ENCODE measurements at places on chromosomes 1 and 21.

GRCh38 chr1:211613108-211613947 is 34.4 kb upstream of the SLC30A1 start:
- DNase-seq: no peak

GRCh38 chr1:29524285-29525065 is 288.2 kb downstream of the PTPRU start:
- no peak for DNase-seq

GRCh38 chr1:65258106-65258505 is 51.2 kb upstream of the DNAJC6 start:
- DNase-seq: no peak

GRCh38 chr1:117562581-117563491 is 43.0 kb upstream of the TENT5C start:
- no peak for DNase-seq

DNA sequence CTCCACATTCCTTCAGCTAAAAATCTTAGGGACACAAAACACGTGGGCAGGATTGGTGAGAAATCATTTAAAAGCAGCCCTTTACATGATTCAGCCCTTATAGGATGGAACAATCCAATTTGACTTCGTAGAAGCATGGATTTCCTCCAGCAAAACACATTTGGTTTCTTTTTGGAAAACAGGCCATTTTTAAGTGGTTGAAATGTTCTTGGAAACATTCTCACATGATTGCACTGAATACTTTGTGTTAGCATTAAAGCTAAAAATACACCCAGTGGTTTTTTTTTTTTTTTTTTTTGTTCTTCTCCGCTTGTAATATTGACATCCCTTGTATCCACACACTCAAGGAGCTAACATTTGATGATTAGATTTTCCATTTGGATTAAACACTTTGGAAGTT is 42.1 kb upstream of the ABCG1 start:
- DNase-seq: no peak
